GM12864 (cell line): ENCODE measurements at places on chromosomes 16 and 17.

DNA sequence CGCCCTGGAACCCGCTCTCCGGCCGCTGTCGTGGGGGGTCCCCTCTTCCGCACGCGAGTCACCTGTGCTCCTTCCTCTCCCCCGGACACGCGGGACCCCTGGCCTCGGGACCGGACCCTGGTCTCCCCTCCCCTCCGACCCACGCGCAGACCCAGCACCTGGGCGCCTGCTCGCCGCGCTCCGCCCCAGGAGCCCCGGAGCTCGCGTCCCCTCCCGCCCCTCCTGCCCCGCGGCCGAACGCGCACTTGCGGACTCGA lies 762 bp downstream of the RAB40B start:
- DNase-seq: no peak

DNA sequence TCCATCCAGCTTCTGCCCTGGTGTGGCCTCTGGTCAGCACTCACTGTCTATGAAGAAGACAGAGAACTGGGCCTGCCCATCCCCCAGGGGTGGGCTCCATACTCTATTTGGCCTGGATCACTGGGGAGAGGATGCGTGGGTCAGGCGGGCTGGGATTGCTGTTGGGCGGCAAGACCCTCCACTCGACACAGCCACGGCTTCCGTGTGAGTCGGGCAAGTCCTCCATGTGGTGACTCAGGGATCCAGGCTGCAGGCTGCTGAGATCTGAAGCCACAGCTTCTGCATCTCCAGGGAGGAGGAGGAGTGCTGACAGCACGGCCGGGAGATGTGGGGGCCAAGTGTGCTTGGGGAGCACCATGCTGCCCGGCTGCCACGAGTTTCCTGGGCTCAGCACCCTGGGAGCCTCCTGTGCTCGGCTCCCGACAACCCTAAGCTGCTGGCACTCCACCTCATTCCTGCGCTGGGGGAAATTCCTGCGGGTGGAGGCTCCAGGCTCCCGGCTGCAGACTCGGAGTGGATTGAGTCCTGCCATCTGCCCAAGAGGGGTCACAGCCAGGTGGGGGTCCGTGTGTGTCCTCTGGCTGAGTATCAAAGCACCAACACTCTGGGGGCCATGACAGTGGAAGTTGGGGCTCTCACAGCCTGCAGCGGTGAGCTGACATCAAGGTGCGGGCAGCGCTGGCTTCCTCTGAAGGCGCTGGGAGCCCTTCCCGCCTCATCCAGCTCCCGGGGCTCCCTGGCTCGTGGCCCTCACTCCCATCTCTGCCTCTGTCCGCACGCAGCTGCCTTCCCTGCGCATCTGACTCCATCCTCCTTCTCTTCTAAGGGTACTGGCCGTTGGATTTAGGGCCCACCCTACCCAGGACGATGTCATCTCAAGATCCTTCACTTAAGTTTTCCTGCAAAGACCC lies 24.4 kb upstream of the CBFA2T3 start:
- DNase-seq: no peak

- no peak for DNase-seq
Measured at GRCh38 chr16:87848676-87849345, 20.5 kb downstream of the SLC7A5 start.

GRCh38 chr16:12267491-12267890 lies 291.0 kb downstream of the SNX29 start:
- no peak for DNase-seq

- DNase-seq: no peak
Measured at GRCh38 chr17:1190751-1191331, 11.1 kb upstream of the ABR start.

GRCh38 chr17:78940708-78941107 lies 15.5 kb upstream of the TIMP2 start:
- DNase-seq: no peak
